ENCODE measurements at places on chromosomes 16 and 17. TPM values are rescaled to one million over a fixed set of nuclear protein-coding genes. Genes with fewer than 3 reads are reported as not detected.

- DNase-seq = peak; percentile 33
These were observed 57.5 kb upstream of the DOC2B start for GRCh38 chr17:238964-239259.

DNA sequence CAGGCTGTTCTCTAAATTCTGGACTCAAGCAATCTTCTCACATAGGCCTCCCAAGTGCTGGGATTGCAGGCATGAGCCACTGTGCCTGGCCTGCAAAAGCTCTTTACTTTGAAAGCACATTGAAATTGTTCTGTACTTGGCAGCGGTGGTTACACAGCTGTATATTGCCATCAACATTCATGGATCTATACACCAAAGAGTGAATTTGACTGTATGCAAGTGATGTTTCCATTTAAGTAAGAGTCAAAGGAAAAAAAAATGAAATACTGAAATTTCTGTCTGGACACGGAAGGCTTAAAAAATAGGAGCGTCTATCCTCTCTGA lies 450.6 kb upstream of the PSMD7 start:
- no peak for DNase-seq

Gene ARRB2
- 37.8 TPM for total RNA-seq

DNA sequence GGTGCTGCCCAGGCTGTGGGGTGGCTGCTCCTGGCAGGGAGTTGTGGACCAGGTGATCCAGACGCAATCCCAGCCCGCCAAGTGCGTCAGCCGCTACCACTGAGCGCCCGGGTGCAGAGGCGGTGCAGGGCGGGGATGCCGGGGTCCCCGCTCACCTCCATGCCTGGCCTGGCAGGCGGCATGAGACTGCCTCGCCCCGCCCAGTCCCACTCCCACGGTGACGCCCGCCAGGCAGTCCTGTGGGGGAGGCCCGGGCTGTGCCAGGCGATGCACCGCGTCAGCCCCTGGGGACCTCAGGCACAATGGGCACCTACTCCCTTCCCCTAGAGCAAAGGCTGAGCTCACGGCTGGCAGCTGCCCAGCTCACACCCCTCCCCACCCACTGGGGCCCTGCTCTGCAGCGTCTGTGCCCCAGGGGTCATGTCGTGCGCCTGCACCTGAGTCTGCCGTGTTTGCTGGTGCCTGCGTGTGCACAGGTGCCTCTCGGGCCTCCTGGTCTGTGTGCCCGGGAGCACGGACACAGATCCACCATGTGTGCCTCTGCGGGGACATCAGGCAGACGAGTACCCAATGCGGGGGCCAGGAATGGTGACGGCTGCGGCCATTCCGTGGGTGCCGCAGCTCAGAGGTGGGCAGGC lies 5.3 kb downstream of the RPUSD1 start:
- no peak for DNase-seq

GRCh38 chr17:34582185-34582900 lies 3.0 kb downstream of the TMEM132E start:
- no peak for DNase-seq

DNA sequence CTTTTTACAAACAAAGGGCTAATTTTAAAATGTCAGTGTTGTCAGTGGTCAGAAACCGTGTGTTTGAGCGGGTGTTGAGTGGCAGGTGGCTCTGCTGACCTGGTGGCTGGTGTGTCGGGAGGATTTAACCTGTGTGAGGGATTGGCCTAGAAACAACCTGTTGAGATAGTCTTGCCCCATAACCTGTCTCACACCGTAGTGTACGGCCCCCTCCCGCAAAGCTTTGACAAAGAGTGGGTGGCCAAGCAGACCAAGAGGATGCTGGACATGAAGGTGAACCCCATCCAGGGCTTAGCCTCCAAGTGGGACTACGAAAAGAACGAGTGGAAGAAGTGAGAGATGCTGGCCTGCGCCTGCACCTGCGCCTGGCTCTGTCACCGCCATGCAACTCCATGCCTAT lies 7.0 kb downstream of the COX4I1 start:
- no peak for DNase-seq

DNA sequence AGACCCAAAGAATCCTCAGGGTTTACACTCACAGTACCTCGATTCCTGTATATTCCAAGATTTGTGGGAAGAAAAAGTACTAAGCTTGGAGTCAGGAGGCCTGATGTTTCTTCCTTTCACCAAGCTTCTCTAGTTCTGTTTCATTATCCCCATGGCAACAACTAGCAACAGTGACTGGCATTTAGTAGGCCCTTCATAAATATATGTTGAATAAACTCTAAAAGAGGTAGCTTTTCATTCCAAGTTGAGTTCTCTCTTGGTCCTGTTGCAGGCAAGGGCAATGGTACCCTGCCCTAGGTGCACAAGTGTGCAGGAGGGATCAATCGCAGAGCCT lies 527 bp upstream of the UBE2Z start:
- no peak for DNase-seq

- DNase-seq = no peak
These were observed 49.3 kb upstream of the WSB1 start for GRCh38 chr17:27244491-27245223.

- no peak for DNase-seq
These were observed 8.0 kb downstream of the ELOB start for GRCh38 chr16:2769100-2769529.

GRCh38 chr16:66486199-66486772 lies 59.2 kb downstream of the BEAN1 start:
- no peak for DNase-seq

- DNase-seq = no peak
These were observed 115.6 kb upstream of the CDH5 start for GRCh38 chr16:66250686-66251431.

- DNase-seq = no peak
These were observed 18.7 kb downstream of the USP36 start for GRCh38 chr17:78821961-78822360.

DNA sequence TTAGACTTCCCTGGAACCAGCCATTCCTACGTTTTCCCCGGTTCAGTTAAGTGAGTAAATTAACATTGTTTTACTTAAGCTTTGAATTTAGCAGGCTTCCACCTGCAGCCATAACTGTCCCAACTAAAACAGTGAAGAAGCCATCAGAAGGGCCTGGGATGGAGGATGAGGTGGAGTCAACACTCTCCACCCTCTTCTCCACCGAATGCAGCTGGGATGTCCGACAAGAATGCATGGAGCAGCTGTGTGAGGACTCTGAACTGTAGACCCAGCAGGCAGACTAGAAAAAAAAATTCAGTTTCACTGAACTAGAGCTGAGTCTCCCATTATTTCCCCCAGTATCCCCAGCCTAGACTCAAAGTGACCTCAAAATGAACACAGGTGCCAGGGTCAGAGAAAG lies 114.8 kb downstream of the C16orf95 start:
- DNase-seq = no peak

- DNase-seq = no peak
These were observed 69.6 kb upstream of the HS3ST3A1 start for GRCh38 chr17:13671341-13671740.

Gene GUCY2D
- 1.7 TPM for total RNA-seq

GRCh38 chr17:10197721-10198508 lies 491 bp downstream of the GAS7 start:
- no peak for DNase-seq

Gene ATP1B2
- 0.14 TPM for total RNA-seq

- no peak for DNase-seq
These were observed 25.0 kb downstream of the COX4I1 start for GRCh38 chr16:85824161-85825135.

DNA sequence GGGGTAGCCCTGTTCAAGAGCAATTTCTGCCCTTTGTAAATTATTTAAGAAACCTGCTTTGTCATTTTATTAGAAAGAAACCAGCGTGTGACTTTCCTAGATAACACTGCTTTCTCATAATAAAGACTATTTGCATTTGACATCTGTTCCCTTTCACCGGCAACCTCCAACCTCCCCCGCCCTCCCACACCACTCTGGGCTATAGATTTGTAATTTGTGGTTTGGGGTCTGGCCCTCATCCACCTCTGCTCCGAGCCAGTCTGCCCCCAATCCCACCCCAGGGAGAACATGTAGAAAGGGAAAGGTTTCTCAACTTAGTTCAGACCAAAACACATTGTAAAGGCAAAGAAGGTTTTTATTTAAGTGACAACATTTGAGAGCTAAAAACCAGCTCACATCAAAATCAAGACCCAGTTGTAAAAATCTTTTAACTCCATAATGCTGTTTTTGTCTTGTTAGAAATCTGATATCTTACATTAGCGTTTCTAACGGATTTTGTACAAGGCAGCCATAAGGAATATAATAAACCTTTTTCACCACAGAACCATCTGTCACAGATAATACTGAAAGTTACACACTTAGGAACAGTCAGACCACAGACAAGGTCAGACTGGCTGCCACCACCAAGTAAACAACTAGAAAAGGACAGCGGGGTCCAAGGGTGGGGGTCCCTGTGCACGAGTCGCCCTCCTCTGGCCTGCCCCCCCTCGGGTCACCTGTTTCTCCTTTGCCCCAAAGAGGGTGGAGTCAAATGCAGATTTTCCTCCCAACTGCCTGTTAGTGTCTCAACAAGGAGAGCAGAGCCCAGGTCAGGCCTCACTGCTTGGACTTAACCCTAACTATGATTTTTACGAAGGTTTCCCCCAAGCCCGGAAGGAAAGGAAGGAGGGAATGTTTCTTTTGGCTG lies 6.9 kb downstream of the PIMREG start:
- no peak for DNase-seq

Gene ZNF423
- 0.20 TPM for total RNA-seq

Gene CCL3
- not detected for total RNA-seq
